Stimulated activated CD8-positive, alpha-beta memory T cell treated with anti-CD3 and anti-CD28 coated beads, Interleukin-2, amount 100 ng/mL, for 48 hours (primary cell): ENCODE measurements at places on chromosomes 2 and 18.

GRCh38 chr2:102297891-102298290 is 13.5 kb upstream of the IL1RL1 start:
- no peak for DNase-seq

DNA sequence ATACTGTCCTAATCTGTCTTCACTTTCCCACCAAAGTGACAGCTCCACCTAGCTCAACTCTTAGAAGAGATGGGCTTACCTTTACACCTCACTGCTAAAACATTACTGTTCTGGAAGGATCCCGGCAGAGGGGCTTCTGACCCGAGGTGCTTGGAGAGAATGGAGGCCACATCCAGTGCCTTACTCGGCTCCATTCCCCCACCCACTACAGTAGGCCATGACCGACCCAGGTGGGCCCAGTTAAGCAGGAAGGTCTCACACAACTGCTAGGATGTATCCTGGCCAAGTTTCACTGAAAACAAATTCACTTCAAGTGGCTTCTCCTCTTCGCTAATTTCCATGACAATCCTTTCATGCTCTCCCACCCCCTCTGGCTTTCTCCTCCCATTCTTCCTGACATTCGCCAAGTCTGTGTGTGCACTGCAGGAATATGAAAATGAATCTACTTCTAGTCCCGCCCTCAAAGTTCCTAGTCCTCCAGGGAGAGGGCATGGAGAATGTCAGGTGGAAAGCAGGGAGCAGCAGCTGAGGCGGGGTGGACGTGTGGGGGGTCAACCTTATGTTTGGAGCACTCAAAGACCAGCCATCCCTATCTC is 11.8 kb downstream of the WIPF1 start:
- no peak for DNase-seq

DNA sequence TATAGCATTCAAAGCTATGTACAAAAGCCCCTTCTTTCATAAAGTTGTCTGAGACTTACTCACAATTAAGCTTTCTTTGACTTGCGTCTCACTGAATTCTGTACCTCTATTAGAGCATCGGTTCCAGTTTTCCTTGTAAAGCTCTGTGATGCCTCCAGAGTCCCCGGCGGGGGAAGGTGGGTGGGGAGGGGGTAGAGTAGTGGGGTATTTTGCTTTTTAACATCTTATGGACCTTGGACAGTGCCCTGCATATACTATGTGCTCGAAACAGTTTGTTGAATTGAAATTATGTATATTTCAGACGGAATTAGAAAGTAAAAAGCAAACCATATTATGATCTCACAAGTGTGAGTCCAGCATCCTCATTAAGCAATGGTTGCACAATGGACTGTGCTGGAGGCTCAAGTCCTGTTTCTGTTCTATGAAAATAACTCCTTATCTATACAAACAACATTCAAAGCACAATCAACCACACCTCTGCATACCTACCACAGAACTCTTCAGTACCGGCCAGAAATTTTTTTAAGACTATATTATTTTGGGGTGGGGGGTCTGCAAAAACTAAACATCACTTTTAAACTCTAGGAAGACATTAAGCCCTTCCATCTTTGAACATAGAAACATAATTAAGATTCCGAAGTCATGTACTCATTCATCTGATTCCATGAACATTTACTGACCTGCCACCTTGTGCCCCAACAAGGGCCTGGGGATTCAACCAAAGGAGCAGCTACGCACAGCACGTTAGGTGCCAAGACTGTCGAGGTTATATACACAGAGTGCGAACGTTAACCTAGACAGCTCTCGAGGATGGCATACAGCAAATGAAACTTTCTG is 908 bp downstream of the STAT1 start:
- DNase-seq = no peak

GRCh38 chr18:49023271-49023937 is 72.6 kb upstream of the SMAD7 start:
- DNase-seq = no peak

DNA sequence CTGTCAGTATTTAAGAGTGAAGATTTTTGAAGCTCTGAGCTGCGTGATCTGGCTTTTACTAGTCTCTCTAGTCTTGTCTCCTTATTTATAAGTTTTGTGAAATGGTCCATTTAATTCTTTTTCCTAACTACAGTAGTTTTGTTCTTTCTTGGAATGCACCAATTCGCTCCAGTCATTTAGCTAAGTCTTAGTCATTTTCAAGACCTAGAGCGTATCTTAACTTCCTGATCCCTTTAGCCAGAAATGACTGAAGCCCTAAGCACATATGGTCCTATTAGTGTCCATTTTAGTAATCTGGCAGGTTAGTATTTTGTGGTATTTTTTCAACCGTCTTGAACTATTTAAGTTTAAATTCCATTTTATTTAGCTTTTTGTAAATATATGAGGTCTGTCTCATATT is 3.6 kb downstream of the BIRC6 start:
- DNase-seq = no peak

GRCh38 chr2:239329284-239329971 is 71.4 kb downstream of the HDAC4 start:
- DNase-seq = no peak
